A549 treated with ZK216348 at 1 μM for 4 hours (cell line): ENCODE measurements at places on chromosomes 13 and 19. TPM values are rescaled to one million over a fixed set of nuclear protein-coding genes. Genes with fewer than 3 reads are reported as not detected.

The PCDH9 gene
- 6.2 to 7.5 TPM (median 7.2 TPM) in 5 replicates for total RNA-seq

The KLF2 gene
- 13.1 to 35.2 TPM (median 30.6 TPM) in 5 replicates for total RNA-seq

The LPAR6 gene
- total RNA-seq: 0.56 to 1.8 TPM (median 0.93 TPM) in 5 replicates

The APLP1 gene
- total RNA-seq: 72.6 to 97.1 TPM (median 93.4 TPM) in 5 replicates

The CYP4F3 gene
- 2.2 to 3.4 TPM (median 3.0 TPM) in 5 replicates for total RNA-seq

The C19orf38 gene
- not detected in 5 replicates for total RNA-seq

The ZNF730 gene
- total RNA-seq: not detected in 5 replicates

The ZNF846 gene
- total RNA-seq: 0.59 to 1.3 TPM (median 0.73 TPM) in 5 replicates

The F2RL3 gene
- total RNA-seq: not detected in 5 replicates

The SULT2B1 gene
- 12.0 to 18.2 TPM (median 16.6 TPM) in 5 replicates for total RNA-seq

The NUP62 gene
- 60.3 to 101 TPM (median 94.7 TPM) in 5 replicates for total RNA-seq

The ZNF569 gene
- total RNA-seq: 4.0 to 5.9 TPM (median 4.4 TPM) in 5 replicates

The ATP4A gene
- not detected in 5 replicates for total RNA-seq

The CARS2 gene
- 43.1 to 68.8 TPM (median 57.1 TPM) in 5 replicates for total RNA-seq

The MBD3L3 gene
- total RNA-seq: not detected in 5 replicates

The NDUFA7 gene
- 21.4 to 98.3 TPM (median 89.2 TPM) in 5 replicates for total RNA-seq

The PRX gene
- total RNA-seq: 1.0 to 1.7 TPM (median 1.5 TPM) in 5 replicates

The ZNF235 gene
- total RNA-seq: 2.9 to 4.1 TPM (median 3.3 TPM) in 5 replicates

The SIGLEC11 gene
- 0.08 TPM in 1 of 5 replicates, not detected in the others for total RNA-seq
